Stimulated activated CD4-positive, alpha-beta T cell treated with anti-CD3 and anti-CD28 coated beads, Interleukin-12 subunit alpha, Interleukin-12 subunit beta, amount 100 ng/mL, for 24 hours (primary cell): ENCODE measurements at places on chromosomes 4 and X.

GRCh38 chr4:172411149-172411548 is 597.9 kb downstream of the GALNTL6 start:
- DNase-seq, result no peak

- no peak for DNase-seq
Observed at GRCh38 chr4:47824840-47825239, 13.0 kb downstream of the CORIN start.

GRCh38 chr4:101824500-101824899 is 34.0 kb downstream of the BANK1 start:
- DNase-seq, result no peak

DNA sequence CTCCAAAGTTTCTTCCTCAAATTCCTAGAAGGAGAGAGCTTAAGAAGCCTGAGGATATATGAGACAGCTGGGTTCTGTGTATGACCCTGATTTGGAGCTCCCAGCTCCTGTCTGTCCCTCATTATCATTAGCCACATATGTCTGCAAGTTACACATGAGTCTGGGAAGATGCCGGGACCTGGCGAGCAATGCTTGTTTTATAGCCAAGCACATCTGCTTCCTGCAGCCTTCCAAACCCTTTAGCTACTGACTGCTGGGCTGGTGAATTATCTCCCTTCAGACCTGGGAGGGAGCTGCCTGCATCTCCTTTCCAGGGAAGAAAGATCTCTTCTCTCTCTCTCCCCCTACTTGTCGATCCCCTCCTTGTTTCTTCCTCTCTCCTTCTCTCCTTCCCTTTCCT is 556.7 kb upstream of the BOD1L1 start:
- no peak for DNase-seq

DNA sequence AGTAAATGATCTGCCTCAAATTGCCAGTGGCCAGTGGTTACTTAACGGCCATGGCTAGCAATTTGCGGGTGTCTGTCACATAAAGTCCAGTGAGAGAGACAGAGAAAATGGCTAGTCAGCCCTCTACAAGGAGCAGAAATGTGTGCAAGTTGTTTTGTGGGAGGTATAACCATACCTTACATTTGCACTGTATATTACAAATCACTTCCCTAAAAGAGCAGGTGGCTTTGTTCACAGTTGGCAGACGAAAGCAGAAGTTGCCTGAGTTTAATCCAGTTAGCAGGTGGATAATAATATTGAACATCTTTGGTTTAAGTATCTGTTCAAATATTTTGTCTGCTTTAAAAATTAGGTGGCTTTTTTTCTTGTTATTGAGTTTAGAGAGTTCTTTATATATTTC is 15.6 kb downstream of the SRPX start:
- DNase-seq, result no peak

- DNase-seq, result no peak
Observed at GRCh38 chr4:48226199-48226598, 43.4 kb downstream of the TEC start.

- DNase-seq, result no peak
Observed at GRCh38 chr4:507745-508512, 8.9 kb downstream of the PIGG start.

DNA sequence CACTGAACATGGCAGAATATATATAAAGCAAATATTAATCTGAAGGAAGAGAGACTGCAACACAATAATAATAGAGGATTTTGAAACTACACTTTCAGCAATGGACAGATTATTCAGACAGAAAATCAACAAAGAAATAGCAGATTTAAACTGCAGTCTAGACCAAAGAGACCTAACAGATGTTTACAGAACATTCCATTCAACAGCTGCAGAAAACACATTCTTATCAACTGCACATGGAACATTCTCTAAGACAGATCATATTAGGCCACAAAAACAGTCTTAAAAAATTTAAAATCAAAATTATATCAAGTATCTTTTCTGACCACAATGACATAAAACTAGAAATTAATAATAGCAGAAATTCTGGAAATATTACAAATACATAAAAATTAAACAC is 27.1 kb downstream of the CENPE start:
- no peak for DNase-seq

DNA sequence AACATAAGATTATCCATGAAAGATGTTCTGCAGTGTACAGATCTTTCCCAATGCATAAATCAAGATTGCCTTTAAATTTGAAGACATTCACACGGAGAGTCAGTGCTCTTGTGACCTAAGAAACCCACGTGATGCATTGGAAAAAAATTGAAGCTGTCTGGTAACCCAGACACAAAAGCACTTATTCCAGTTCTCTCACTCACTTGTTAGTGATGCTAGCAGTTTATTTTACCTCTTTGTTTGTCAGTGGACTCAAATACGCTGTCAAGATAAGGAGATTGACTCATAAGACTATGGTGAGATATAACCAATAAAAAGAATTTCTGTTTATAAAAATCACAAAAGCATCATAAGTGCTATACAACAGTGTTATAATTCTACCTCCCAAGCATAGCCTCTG is 245.8 kb upstream of the SMIM31 start:
- no peak for DNase-seq

DNA sequence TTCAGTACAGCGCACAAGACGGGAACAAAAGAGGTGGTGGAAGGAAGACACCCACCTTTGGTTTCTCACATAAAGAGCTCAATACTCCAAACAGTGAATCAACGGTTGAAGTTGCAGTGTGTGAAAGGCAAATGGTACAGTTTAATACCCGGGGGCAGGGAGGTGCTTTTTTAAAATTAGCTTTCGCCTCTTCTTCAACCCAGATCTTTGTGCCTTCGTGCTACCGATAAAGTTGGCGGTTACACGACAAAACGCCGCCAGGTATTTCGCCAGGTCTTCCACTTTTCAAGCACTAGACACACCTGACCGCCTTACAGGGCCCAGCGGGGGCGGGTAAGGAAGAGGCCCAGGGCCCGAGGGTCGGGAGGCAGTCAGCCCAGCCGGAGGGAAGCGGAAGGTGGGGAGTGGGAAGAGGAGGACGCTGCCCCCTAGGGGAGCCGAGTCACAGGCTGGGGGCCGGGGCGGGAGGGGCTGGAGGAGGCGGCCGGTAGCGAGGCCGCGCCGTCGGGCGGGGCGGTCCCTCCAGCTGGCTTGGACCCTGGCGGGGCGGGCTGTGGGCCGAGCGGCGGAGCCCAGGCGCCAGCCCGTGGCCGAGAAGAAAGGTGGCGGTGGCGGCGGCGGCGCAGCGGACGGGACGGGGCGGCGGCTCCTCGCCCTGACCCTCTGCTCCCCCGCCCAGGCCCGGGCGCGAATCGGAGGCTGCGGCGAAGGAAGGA is 16.0 kb downstream of the UTP3 start:
- peak; percentile 36 for DNase-seq

GRCh38 chr4:56650262-56651055 is 30.6 kb downstream of the HOPX start:
- no peak for DNase-seq

GRCh38 chr4:6986072-6986780 is 56.9 kb upstream of the TADA2B start:
- DNase-seq, result no peak

DNA sequence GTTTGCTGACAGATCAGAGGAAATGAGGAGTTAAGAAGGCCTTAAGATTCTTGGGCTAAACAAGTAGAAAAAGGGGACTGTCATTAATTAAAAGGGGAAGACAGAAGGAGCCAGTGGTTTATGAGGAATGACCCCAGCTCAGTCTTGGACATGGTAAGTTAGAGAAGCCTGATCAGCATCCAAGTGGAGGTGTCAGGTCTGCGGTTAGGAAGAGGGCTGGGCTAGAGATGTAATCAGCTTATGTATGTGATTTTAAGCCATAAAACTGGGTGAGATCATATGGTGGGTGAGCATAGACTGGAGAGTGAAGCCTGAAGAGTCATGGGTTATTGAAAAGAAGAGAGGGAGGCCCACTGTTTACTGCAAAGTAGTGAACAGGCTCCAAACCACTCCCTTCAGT is 246.1 kb downstream of the NR3C2 start:
- no peak for DNase-seq

GRCh38 chrX:153590961-153591956 is 7.7 kb downstream of the CCNQ start:
- no peak for DNase-seq

DNA sequence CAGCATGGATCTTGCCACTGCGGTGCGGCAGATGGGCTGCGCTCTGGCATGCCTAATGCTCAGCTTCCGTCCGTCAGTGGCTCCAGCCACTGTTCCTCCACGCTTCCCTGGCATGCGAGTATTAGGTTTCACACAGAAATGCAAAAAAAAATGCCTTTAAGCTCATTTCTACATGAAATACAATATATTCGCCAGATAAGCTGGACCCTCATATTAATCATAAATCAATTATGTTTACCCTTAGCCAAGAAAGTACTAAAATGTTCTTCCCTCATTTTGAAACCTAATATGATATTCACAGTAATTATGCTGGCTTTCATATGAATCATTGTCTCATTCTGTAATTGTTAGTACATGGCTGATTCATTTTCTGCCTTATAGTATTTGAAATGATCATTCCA is 115.5 kb upstream of the FAM241A start:
- no peak for DNase-seq

DNA sequence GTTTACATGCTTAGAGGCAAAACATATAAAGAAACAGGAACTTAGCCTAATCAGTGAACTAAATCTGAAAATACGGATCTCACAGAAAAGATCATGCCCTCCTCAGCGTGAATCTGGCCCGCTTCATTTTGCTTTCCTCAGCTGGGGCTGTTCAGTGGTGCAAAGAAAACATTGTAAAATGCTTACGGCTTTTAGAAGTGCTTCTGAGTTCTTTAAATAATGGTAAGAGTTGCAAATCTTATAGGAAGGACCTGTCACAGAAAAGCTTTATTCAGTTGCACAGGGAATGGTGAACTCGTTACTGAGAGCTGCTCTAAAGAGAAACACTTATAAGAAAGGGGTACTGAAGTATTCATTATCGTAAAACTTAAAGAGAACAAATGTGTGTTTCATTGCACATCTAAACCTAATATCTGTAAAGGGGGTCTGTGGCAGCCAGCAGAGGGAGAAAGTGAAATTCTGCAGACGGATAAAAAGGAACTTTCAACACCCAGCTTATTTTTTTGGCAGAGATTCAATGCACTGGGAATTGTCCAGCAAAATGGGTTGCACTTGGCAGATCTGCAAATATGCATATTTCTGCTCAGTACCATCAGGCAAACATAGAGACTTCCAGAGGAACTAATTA is 139.2 kb upstream of the ANK2 start:
- no peak for DNase-seq

DNA sequence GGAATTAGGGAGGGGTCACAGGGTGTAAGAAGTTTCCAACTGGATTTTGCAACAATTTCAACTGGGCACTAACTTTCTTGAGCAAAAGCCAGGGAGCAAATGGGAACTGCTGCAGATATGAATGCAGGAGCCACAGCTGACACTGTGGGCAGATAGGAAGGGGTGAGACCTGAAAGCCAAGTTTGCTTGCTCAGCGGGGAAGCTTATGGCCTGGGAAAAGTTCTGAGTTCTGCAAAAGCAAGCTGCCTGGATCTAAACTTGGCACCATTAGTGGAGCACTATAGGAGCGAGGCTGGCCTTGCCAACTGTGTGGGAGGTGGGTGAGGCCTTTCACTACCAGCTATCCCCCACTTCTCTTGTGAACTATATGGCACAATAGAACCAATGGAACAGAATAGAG is 11.1 kb downstream of the CYSLTR1 start:
- DNase-seq, result no peak

DNA sequence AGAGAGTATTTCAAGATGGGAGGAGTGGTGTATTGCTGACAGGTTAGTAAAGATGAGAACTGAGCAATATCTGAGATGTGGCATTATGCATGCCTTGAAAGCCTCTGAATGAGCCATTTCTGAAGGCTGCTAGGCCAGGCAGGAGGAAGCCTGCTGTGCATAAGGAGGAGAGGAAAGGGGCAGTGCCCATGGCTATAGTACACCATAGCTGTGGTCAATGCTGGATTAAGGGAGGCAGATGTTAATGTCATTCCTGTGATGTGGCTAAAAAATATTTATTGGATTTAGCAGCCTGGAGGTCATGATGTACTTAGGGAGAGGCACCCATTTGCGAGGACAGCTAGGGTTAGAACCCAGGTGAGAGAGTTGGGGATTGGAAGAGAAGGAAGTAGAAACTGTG is 130.0 kb upstream of the LNX1 start:
- no peak for DNase-seq

- DNase-seq, result no peak
Observed at GRCh38 chrX:150162141-150162540, 201.0 kb upstream of the MAMLD1 start.

GRCh38 chrX:24260842-24261550 is 52.9 kb downstream of the SUPT20HL2 start:
- DNase-seq, result peak; percentile 16

- no peak for DNase-seq
Observed at GRCh38 chrX:134626434-134626833, 31.8 kb downstream of the PLAC1 start.

GRCh38 chrX:12349201-12349600 is 210.9 kb downstream of the FRMPD4 start:
- no peak for DNase-seq

GRCh38 chr4:5955856-5956255 is 62.4 kb downstream of the C4orf50 start:
- no peak for DNase-seq

- DNase-seq, result no peak
Observed at GRCh38 chr4:104868533-104868932, 278.1 kb upstream of the TET2 start.

DNA sequence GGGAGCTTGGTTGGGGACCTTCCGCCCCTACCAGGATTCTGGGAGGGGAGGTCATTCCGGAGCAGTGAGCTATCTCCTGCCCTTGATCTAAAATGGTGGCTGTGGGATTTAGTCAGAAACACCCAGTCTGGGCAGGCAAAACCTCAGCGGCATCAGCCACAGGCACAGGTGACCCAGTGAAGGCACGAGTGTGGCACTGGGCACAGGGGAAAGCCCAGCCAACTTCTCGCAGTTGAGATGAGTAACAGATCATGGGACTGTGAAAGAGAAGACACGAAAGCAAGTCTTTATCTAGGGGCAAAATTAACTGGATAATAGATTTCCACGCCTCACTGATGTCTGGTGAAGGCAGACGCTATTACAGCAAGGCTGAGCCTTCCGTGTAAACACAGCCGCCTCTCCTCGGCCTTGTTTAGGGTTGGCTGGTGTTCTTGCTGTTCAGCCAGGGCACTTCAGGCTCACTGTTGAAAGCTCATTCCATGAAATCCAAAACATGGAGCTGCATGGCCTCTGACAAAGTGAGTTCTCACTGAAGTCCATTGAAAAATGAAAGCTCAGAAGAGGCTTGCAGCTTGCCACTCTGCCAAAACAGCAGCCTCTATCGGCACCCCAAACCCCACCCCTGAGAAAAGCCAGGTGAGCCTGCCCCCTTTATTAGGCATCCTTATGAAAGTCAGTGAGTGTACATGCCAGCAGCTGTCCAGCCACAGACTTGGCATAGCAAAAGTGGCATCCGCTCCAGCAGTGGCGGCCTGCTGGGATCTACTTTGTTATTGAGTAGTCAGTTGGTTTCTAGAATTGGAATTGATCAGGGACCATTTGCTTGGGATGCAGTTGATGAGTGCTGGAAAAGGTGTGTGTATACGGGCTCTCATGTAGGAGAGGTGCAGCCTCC is 102.3 kb upstream of the MTM1 start:
- no peak for DNase-seq

- no peak for DNase-seq
Observed at GRCh38 chrX:506341-506740, 119.6 kb upstream of the PPP2R3B start.
